ENCODE measurements at places on chromosomes 5 and 9. TPM values are rescaled to one million over a fixed set of nuclear protein-coding genes. Genes with fewer than 3 reads are reported as not detected.

DNA sequence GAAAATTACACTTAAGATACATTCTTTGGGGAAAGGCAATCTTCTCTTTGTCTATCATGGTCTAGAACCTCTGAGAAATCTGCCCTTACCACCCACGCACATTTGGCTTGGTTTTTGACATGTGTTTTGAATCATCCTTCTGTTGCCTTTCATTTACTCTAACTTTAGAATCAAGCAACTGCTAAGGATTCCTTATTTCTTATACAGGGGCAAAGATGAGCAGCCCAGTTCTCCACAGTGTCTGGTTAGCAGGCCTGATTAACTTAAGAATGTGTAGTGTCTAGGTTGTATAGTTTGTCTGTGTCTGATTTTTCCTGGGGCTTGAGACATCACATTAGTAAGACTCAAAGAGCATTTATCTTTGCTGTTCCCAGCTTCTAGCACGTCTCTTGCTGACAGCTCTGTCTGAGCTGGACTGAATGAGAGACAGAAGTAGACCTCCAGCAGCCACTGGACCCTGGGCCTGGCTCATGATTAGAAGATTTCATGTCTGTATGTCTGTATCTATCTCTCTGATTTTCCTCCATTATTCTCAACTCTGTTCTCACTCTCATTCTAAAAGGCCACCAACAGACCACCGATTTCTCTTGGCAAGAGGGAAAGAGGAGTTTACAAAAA is 31.8 kb upstream of the PCA3 start:
- no peaks in the 10 kb centered on the region for H3K27me3 ChIP-seq
- H3K4me1 ChIP-seq = no peaks in the 10 kb centered on the region
- no peak overlapping the region for H3K27ac ChIP-seq
- no peak overlapping the region for H3K4me3 ChIP-seq

Gene KCNV2
- polyA plus RNA-seq = not detected

Gene C5orf58
- polyA plus RNA-seq = 0.44 TPM

- no peaks in the 10 kb centered on the region for H3K4me1 ChIP-seq
- H3K27ac ChIP-seq = no peak overlapping the region
- H3K4me3 ChIP-seq = no peak overlapping the region
- no peaks in the 10 kb centered on the region for H3K27me3 ChIP-seq
- DNase-seq = no peak
Measured at GRCh38 chr5:169281625-169282024, 19.3 kb downstream of the SLIT3 start.

Gene FAM169A
- 5.1 TPM for polyA plus RNA-seq

DNA sequence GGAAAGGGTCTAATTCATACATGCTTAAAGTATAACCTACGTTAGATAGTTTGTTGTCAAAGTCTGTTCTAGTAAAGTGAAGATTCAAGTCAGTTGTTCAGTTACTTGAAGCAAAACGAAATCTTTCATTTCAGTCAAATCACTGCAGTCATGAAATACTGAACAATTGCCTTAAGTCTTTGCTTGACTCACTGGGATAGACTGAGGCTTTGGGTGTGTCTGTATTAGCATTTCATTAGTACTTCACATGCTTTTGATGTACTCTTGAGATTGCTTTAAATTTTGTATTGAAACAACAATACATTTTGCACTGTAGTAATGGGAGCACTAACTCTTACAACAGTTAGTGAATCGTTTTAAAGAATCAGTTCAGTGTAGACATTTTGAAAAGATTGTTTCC is 4.0 kb upstream of the CMYA5 start:
- DNase-seq = no peak
- H3K36me3 ChIP-seq = peaks cover 59% of the 10 kb centered on the region
- no peaks in the 10 kb centered on the region for H3K27me3 ChIP-seq
- H3K4me3 ChIP-seq = peak overlapping the region; percentile 7

DNA sequence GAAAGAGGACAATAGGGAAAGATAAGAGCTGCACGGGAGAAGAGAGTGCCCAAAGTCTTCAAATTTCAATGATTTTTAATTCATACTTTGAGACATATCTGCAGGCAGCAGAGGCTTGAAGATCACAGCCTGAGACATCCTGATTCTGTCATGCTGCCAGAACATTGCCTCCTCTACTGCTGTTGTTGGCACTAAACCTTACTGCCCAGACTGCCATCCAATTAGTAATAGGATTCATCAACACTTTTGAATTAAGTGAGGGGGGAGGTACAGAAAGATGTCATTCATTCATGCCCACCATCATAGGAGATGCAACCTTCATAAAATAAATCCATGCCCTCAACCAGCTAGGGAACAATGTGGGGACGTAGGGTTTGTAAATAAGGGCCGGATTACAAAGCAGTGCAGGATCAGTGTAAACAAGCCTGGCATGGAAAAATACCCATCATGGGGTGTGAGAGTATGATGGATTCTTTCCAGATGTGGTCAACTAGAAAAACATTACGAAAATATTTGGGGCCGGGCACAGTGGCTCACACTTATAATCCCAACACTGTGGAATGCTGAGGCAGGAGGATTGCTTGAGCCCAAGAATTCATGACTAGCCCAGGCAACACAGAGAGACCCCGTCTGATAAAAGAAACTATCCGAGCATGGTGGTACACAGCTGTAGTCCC is 122.1 kb upstream of the DAPK1 start:
- no peak for DNase-seq
- no peaks in the 10 kb centered on the region for H3K27me3 ChIP-seq
- H3K36me3 ChIP-seq = no peaks in the 10 kb centered on the region
- H3K4me1 ChIP-seq = no peaks in the 10 kb centered on the region
- no peak overlapping the region for H3K27ac ChIP-seq

GRCh38 chr5:161420521-161420920 is 126.0 kb downstream of the GABRB2 start:
- H3K4me3 ChIP-seq = no peak overlapping the region
- no peak for DNase-seq
- no peak overlapping the region for H3K27ac ChIP-seq
- H3K27me3 ChIP-seq = no peaks in the 10 kb centered on the region

GRCh38 chr9:72169178-72169577 is 19.9 kb downstream of the GDA start:
- no peak overlapping the region for H3K4me3 ChIP-seq
- no peaks in the 10 kb centered on the region for H3K4me1 ChIP-seq
- no peak overlapping the region for H3K27ac ChIP-seq
- H3K36me3 ChIP-seq = no peaks in the 10 kb centered on the region

- H3K27me3 ChIP-seq = no peaks in the 10 kb centered on the region
- peaks cover 2% of the 10 kb centered on the region for H3K36me3 ChIP-seq
- H3K4me3 ChIP-seq = no peak overlapping the region
- H3K27ac ChIP-seq = no peak overlapping the region
- peaks cover 7% of the 10 kb centered on the region for H3K4me1 ChIP-seq
Measured at GRCh38 chr9:127050591-127051001, 71.8 kb downstream of the ANGPTL2 start.

GRCh38 chr5:101976933-101977332 is 319.2 kb downstream of the SLCO4C1 start:
- DNase-seq = no peak
- no peaks in the 10 kb centered on the region for H3K36me3 ChIP-seq
- no peak overlapping the region for H3K27ac ChIP-seq
- H3K4me1 ChIP-seq = no peaks in the 10 kb centered on the region
- H3K4me3 ChIP-seq = no peak overlapping the region

Gene TLX3
- polyA plus RNA-seq = not detected

- no peaks in the 10 kb centered on the region for H3K36me3 ChIP-seq
- peaks cover 4% of the 10 kb centered on the region for H3K4me1 ChIP-seq
- peaks cover 41% of the 10 kb centered on the region for H3K27me3 ChIP-seq
- H3K4me3 ChIP-seq = no peak overlapping the region
- no peak for DNase-seq
- H3K27ac ChIP-seq = no peak overlapping the region
Measured at GRCh38 chr9:91416096-91416712, 7.4 kb downstream of the NFIL3 start.

- H3K27ac ChIP-seq = no peak overlapping the region
- H3K27me3 ChIP-seq = no peaks in the 10 kb centered on the region
- H3K4me1 ChIP-seq = no peaks in the 10 kb centered on the region
- no peak for DNase-seq
- H3K4me3 ChIP-seq = no peak overlapping the region
Measured at GRCh38 chr5:167511-167910, 23.8 kb upstream of the LRRC14B start.

GRCh38 chr9:3862561-3862960 is 336.8 kb upstream of the RFX3 start:
- no peak overlapping the region for H3K4me3 ChIP-seq
- H3K36me3 ChIP-seq = no peaks in the 10 kb centered on the region
- no peak for DNase-seq
- no peak overlapping the region for H3K27ac ChIP-seq
- H3K4me1 ChIP-seq = no peaks in the 10 kb centered on the region

GRCh38 chr5:22928821-22929482 is 75.8 kb upstream of the CDH12 start:
- H3K4me1 ChIP-seq = no peaks in the 10 kb centered on the region
- H3K27ac ChIP-seq = no peak overlapping the region

DNA sequence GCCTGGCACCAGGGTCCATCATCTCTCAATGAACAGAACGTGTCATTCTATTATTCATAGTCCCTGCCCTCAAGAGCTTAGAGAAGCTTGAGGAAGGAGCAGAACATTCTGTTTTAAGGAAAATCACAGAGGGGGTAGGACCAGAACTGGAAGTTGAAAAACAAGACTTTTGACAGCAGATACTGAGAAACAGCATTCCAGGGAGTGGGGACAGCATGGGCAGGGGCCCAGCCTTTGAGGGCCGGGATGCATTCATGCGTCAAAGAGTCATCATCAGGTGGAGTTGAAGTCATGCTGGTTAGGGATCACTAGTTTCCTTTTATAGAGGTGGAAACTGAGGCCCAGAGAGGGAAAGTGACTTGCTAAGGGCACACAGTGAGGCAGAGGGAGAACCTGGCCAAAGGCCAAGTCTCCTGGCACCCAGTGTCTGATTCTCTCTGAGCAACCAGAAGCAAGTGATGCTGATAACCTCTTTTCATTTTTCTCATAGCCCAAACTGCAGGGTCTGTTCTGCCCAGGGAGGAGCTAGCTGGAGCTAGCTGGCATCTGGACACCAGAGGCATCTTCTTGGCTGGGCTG is 41.5 kb upstream of the STXBP1 start:
- no peaks in the 10 kb centered on the region for H3K27me3 ChIP-seq
- H3K4me3 ChIP-seq = no peak overlapping the region
- DNase-seq = no peak
- peak overlapping the region; percentile 81 for H3K27ac ChIP-seq
- H3K36me3 ChIP-seq = no peaks in the 10 kb centered on the region

DNA sequence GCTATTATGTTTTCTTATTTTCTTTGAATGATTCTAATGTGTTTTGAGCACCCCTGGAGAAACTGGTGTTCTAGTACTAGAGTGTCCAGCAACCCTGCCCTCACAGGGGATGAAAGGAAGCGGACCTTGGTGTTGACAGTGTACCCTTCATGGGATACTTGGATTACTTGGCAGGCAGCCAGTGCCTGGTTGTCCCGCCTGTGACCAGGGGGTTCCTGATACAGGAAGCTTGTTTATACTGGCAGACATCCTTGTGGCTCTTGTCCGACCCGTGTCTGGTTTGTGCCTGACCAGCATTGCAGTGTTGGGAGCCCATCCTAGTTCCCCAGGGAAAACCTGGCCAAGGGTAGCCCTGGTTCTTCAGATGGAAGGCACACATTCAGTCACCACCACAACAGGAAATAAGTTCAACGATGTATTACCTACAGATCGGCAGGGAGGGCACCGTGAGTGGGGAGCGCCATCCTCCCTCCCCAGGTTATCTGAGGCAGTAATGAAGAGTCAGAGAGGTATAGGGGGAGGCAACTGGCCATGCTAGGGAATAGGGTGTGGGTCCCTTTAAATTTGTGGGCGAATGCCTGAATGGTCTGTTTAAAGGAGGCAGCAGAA is 47.3 kb downstream of the CACNA1B start:
- H3K4me3 ChIP-seq = no peak overlapping the region
- H3K27me3 ChIP-seq = no peaks in the 10 kb centered on the region
- no peak for DNase-seq
- H3K36me3 ChIP-seq = no peaks in the 10 kb centered on the region
- no peak overlapping the region for H3K27ac ChIP-seq

- H3K36me3 ChIP-seq = no peaks in the 10 kb centered on the region
- DNase-seq = no peak
- H3K27me3 ChIP-seq = no peaks in the 10 kb centered on the region
- no peaks in the 10 kb centered on the region for H3K4me1 ChIP-seq
Measured at GRCh38 chr5:155418960-155419579, 405.5 kb downstream of the KIF4B start.

Gene ABO
- not detected for polyA plus RNA-seq

Gene GPR150
- polyA plus RNA-seq = 0.19 TPM

Gene GPRIN1
- polyA plus RNA-seq = 0.32 TPM

GRCh38 chr9:22088053-22088716 is 79.1 kb upstream of the CDKN2B start:
- no peaks in the 10 kb centered on the region for H3K4me1 ChIP-seq
- H3K36me3 ChIP-seq = no peaks in the 10 kb centered on the region
- no peak overlapping the region for H3K4me3 ChIP-seq
- no peak overlapping the region for H3K27ac ChIP-seq
- DNase-seq = no peak

- H3K27me3 ChIP-seq = no peaks in the 10 kb centered on the region
- H3K36me3 ChIP-seq = no peaks in the 10 kb centered on the region
- H3K4me3 ChIP-seq = no peak overlapping the region
- no peak overlapping the region for H3K27ac ChIP-seq
Measured at GRCh38 chr9:6667633-6668280, 22.2 kb upstream of the GLDC start.

GRCh38 chr5:128546658-128547281 is 8.7 kb upstream of the FBN2 start:
- no peak overlapping the region for H3K27ac ChIP-seq
- H3K4me3 ChIP-seq = no peak overlapping the region
- no peaks in the 10 kb centered on the region for H3K27me3 ChIP-seq
- H3K36me3 ChIP-seq = no peaks in the 10 kb centered on the region

Gene IRX4
- polyA plus RNA-seq = not detected

DNA sequence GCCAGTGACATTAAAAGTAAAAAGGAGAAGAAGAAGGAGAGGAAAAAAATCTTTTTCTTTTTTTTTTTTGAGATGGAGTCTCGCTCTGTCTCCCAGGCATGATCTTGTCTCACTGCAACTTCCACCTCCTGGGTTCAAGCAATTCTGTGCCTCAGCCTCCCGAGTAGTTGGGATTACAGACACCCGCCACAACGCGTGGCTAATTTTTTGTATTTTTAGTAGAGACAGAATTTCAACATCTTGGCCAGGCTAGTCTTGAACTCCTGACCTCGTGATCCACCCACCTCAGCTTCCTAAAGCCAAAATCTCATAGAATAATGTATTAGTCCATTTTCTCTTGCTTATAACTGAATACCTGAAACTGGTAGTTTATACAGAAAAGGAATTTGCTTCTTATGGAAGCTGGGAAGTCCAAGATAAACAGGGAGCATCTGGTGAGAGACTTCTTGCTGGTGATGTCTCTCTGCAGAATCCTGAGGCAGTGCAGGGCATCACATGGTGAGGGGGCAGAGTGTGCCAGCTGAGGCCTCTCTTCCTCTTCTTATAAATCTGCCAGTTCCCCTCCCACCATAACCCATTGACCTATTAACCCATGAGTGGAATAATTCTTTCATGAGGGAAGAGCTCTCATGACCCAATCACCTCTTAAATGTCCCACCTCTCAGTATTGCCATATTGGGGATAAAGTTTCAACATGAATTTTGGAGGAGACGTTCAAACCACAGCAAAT is 466.3 kb downstream of the GADD45G start:
- H3K4me3 ChIP-seq = no peak overlapping the region
- no peak overlapping the region for H3K27ac ChIP-seq
- no peaks in the 10 kb centered on the region for H3K4me1 ChIP-seq

Measured in CD4-positive, CD25-positive, alpha-beta regulatory T cell (primary cell).